DMS79 (cell line): ENCODE measurements at places on chromosomes 11 and 22.

- no peak for DNase-seq
Measured at GRCh38 chr11:7927635-7928034, 3.4 kb downstream of the OR10A6 start.

- no peak for DNase-seq
Measured at GRCh38 chr22:46083383-46084350, 66.7 kb upstream of the PPARA start.

DNA sequence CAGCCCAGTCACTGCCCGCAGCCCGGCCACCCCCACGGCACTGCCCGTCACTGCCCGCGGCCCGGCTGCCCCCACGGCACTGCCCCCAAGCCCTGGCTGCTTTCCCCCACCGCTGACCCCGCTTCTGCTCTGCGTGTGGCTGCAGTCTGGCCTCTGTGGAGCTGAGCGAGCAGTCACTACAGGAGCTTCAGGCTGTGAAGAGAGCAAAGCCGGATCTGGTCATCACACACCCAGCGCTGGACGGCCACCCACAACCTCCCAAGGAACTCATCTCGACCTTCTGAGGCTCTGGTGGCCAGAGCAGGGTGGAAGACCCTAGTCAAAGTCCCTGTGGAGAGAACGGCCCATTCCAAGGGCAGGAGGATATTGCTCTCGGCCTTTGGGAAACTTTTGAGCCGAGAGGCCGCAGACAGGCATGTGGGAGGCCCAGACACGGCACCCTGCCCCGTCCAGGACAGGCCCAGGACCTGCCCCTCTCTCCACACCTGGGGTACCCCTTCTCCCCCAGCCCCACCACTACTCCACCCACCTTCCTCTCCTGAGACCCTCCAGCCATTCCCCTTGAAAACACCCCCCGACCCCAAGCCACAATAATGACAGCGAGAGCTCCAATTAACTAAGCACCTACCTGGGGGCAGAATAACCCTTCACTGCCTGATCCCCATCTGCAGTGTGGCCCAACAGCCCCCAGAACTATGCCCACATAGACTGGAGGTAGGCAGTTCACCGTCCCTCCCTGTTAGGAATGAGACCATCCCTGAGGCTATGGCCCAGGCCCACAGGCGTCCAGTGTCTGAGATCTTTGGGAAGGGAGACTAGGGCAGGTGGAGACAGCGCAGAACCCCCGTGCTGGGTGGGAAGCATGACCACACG, 3.7 kb upstream of the PGGHG start:
- DNase-seq, result no peak

- DNase-seq, result no peak
Measured at GRCh38 chr11:5666402-5666793, 18.5 kb downstream of the TRIM5 start.

DNA sequence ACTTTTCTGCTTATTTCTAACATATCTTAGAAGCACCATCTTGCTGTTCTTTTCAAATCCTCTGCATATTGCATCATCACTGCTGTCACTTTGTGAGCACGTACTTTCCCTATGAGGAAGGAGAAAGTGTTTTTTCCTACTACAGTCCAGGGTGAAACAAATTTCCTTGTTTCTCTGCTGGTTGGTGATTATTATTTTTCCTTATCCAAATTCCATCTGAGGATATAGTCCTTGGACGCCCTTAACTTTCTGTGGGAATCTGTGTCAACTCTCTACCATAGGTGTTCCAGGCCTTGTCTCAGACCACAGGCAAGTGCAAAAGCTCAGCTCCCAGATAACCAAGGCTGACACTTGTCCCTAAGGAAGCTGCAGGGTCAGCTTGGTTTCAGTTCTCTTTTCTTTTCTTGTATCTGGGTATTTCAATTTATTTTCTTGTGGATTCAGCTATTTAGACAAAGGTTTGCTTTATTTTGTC, 29.4 kb upstream of the LYVE1 start:
- no peak for DNase-seq

DNA sequence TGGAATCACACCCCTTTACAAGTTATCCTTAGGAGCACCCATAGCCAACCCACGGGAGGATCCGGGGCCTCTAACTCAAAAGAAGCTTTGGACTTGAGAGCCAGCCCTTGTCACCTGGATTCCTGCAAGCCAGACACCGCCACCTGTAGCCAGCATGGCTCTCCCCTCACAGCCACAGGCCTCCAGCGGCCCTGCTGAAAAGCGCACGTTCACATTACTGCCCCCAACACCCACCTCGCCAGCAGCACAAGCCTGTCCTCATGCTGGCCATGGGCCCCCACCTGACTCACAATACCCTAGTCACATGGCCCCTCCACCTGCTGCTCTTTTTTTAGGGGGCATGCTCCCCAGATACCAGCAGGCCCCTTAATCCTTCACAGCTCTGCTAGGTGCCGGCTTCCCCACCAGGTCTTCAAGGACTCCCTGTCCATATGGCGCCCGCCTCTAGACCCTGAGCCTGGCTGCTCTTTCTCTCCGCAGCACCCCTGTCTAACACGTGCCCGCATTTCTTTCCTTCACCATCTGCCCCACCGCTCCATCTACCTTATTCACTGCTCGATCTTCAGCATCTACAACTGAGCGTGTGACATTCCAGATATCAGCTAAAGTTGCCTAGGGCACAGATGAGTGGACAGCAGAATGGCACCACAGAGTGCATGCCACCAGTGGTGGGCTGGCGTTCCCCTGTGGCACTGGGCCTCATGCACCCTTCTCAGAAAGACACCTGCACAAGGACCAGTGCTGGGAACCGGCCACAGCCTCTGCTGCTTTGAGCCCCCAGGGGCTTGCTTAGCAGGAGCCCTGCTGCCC, 6.6 kb downstream of the CARS1 start:
- no peak for DNase-seq

DNA sequence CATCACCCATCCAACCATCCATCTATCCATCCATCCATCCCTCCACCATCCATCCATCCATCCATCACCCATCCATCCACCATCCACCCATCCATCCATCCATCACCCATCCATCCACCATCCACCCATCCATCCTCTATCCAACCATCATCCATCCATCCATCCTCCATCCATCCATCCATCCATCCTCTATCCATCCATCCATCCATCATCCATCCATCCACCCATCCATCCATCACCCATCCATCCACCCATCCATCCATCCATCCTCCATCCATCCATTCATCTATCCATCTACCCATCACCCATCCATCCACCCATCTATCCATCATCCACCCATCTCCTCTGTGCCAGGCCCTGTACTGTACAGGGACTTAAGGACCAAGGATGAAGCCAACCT, 62.2 kb upstream of the WNT11 start:
- DNase-seq, result no peak

GRCh38 chr11:122998727-122999366, 17.2 kb upstream of the BSX start:
- DNase-seq, result no peak

GRCh38 chr11:128367573-128367972, 219.8 kb downstream of the ETS1 start:
- no peak for DNase-seq
